ENCODE measurements at places on chromosomes 7 and 10. TPM values are rescaled to one million over a fixed set of nuclear protein-coding genes. Genes with fewer than 3 reads are reported as not detected.

Gene ZNF727
- total RNA-seq = 0.76 TPM

Gene ADIRF
- 79.1 TPM for total RNA-seq

Gene ELN
- total RNA-seq = 30.7 TPM

Gene PDE1C
- 1.8 TPM for total RNA-seq

Gene TRPV5
- total RNA-seq = not detected

Gene ELFN1
- 1.7 TPM for total RNA-seq

All from suprapubic skin (tissue), 4 donors.